Stimulated activated CD4-positive, alpha-beta T cell treated with anti-CD3 and anti-CD28 coated beads, Interleukin-15, amount 100 ng/mL, for 48 hours (primary cell): ENCODE measurements at places on chromosomes 5 and 9.

DNA sequence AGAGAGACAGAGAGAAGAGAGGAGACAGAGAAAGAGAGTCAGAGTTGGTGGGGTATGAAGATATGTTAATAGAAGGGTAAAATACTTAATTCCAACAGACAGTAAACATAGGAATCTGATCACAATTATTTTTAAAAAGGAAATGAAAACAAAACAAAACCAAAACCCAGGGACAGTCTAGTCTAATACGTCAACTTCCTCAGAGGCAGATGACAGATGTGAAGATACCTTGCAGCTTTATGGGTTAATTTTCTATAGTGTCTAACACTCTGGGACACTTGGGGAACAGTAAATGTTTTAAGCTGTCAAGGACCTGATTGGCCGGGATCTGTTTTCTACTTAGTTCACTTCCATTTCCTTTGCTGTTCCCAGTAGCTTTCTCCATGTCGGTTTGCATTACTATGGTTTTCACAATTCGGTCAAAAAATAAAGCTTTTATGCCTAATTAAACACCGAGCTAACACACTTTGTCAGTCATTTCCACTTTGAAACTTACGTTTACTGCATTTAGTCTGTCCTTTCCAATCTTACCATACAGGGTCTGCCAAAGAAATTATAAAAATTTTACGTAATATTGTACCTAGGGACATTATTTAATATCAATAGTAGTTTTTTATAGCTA lies 216.5 kb downstream of the MCTP1 start:
- no peak for DNase-seq

DNA sequence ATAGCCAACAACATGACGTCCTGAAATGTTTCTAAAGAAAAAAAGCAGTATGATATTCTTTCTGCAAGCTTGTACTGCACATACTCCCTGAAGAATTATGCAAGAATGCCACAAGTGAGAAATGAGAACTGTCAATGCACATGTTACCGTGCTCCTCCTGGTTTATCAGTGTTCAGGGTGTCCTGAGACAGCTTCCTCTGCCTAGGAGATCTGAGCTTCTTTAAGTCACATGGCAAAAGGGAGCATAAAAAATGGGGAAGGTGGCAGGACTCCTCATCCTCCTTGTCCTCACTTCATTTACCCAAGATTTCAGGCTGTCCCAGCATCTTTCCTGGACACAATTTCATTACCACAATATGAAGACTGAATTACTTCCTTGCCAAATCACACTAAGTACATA lies 238.2 kb downstream of the GLIS3 start:
- no peak for DNase-seq

DNA sequence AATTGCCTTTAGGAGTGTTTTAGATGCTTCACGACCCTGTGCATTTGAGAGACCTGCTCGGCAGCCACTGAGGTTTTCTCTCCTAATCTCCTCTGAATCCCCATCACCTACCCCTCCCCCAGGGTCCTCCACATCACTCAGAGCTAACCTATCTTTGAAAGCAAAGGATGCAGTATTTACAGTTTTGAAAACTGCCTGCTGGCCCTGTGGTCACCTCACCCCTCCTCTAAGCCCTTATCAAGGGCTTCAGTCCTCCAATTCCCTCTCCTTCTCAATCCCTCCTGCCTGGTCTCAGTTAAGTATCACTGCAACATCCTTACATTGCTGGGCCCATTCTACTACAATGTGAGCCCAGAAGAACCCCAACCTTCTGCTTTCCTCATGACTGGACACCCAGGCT lies 4.6 kb downstream of the RPP25L start:
- no peak for DNase-seq

GRCh38 chr5:8908055-8908683 lies 637.7 kb downstream of the SEMA5A start:
- DNase-seq, result peak; percentile 0

GRCh38 chr5:171573021-171573420 lies 153.6 kb downstream of the FGF18 start:
- DNase-seq, result no peak
